Lung (tissue), 17 donors: ENCODE measurements at places on chromosomes 3 and 15. TPM values are rescaled to one million over a fixed set of nuclear protein-coding genes. Genes with fewer than 3 reads are reported as not detected.

Gene B3GNT5
- total RNA-seq: 43.1 TPM

GRCh38 chr15:67531379-67531914 is 10.5 kb downstream of the C15orf61 start:
- no peaks in the 10 kb centered on the region for H3K27me3 ChIP-seq
- no peaks in the 10 kb centered on the region for H3K36me3 ChIP-seq
- no peak overlapping the region for H3K27ac ChIP-seq

DNA sequence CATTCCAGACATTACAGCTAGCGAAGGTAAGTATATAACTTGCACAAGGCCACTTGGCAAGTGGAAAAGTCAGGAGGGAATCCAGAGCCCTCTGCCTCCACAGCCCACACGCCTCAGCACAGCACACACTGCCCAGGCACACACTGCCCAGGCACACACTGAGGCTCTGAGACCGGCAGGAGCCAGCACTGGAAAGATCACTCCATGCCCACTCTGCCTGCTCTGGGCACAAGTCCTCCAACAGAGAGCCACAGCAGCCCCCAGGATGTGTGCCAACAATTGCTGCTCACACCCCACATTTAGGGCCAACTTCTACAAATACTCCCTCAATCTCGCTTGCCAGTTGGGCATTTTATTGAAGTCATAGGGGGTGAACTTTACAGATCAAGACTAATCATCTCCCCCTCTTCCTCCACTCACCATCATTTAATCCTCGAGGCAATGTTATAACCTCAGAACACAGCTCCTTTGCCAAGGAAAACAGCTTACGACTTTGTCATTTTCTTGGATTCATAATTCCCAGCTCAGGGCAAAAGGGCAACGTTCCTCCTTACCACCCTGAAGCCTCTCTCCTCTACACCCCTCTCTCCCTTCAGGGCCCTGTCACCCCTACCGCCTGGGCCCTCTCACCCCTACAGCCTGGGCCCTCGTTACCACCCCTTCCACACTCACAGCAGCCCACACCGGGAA is 53.0 kb upstream of the TPM1 start:
- peak; percentile 31 for DNase-seq
- H3K36me3 ChIP-seq: no peaks in the 10 kb centered on the region
- H3K4me3 ChIP-seq: no peak overlapping the region
- H3K27ac ChIP-seq: no peak overlapping the region
- H3K4me1 ChIP-seq: no peaks in the 10 kb centered on the region
- H3K27me3 ChIP-seq: no peaks in the 10 kb centered on the region

Gene DTWD1
- total RNA-seq: 44.1 TPM

DNA sequence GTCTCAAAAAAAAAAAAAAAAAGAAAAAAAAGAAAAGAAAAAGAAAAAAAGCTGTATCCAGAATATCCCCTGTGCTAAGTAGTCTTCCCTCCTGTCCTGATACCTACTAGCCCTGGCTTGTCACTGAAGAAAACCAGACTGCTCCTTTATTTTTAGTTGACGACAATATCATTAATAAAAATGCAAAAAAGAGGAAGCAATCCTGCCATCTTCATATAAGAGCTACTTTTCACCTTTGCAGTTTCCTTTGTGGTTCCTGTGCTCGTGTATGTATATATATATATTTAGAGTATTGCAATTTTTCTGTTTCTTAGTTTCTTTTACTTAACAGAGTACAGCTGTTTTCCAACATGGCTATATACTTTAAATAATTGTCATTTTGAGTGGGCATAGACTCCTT is 13.6 kb downstream of the C3orf20 start:
- no peaks in the 10 kb centered on the region for H3K4me1 ChIP-seq
- no peaks in the 10 kb centered on the region for H3K27me3 ChIP-seq
- no peak overlapping the region for H3K4me3 ChIP-seq
- no peaks in the 10 kb centered on the region for H3K36me3 ChIP-seq
